Right renal pelvis (tissue), 4 donors: ENCODE measurements at places on chromosomes 3 and 15.

DNA sequence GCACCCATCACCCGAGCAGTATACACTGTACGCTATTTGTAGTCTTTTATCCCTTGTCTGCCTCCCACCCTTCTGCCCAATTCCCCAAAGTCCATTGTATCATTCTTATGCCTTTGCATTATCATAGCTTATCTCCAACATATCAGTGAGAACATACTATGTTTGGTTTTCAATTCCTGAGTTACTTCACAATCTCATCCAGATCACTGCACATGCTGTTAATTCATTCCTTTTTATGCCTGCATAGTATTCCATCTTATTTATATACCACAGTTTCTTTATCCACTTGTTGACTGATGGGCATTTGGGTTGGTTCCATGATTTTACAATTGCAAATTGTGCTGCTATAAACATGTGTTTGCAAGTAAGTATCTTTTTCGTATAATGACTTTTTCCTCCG lies 564.7 kb upstream of the NECTIN3 start:
- no peak for DNase-seq

GRCh38 chr3:130916507-130917167 lies 22.8 kb downstream of the ATP2C1 start:
- no peak for DNase-seq

DNA sequence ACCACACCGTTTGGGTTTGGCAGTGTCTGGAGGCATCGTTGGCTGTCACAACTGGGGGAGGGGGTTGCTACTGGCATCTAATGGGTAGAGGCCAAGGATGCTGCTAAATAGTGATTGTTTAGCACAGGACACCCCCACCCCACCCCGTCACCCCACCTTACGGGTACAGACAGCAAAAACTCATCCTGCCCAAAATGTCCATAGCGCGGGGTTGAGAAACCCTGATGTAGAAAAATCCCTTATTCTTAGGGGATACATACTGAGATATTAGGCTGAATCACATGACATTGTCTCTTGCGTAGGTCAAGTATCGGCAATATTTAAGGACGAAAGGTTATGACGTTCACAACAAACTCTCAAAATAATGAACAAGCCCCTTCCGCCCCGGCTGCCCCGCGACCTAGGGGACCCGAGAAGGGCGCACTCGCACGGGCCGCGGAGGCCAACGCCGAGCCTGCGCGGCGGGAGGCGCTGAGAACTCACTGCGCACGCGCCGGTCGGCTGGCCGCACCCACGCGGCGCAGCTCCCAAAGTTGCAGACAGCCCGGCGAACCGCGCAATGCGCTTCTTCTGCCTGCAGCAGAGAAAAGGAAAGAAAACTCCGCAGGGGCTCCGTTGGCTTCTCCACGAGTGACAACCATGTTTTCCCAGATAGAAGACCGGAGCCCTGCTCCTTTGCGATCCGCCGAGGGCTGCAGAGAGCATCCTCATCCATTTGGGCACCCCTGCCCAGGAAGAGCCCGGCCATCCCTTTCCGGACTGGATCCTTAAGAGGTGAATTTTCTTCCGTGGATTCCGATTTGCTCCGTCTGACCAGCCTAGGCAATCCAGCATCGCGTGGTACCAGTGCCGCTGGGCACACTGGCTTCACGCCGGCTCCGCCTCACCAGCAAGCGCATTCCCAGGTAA lies 136.8 kb upstream of the CCDC54 start:
- DNase-seq = peak; percentile 65

- no peak for DNase-seq
Observed at GRCh38 chr3:140736863-140737460, 59.1 kb downstream of the TRIM42 start.

GRCh38 chr3:149414557-149415231 lies 37.2 kb upstream of the TM4SF1 start:
- no peak for DNase-seq

DNA sequence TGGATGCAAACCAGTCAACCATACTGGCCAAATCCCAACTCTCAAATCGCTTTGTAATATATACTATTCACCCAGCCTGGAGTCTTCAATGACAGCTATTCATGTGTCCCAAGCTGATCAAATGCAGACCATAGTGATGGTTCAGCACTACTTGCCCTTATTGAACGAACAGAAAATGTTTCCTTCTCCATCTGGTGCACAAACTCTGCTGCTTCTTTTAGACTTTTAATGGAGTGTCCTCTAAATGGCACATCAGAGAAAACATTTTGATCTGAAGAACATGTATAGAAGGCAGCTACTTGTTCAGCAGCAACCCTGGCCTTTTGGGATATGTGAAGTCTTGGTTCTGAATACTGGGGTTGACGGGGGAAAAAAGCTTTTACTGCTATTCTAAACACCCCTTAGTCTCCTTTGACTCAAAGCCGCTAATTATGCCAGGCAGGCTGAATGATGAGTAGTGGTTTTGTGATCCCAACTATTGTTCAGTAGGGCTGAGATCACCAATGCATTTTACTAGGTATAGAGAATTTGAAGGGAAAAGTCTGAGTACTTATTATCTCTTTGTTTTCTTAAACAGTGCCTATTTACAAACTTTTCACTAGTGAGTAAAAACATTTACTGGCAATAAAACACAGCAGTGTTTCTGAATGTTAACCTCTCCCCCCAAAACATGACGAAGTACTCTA lies 781.2 kb downstream of the ROBO1 start:
- no peak for DNase-seq

DNA sequence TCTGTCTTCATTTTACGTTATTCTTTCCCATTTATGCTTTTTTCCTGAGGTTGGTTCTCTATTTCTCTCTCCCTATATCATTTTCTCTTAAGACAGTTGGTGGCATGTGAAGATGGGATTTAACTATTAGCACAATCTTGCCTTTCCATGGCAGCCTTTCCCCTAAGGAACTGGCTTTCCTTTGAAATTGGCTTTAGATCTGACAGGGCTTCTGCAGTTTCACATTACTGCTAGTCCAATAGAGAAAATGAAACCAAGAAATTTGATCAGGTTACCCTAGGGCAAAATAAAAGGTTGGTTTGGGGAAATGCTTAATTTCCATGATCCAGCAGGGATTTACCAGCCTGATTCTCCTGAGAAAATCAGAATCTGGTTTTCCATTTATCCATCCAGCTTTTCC lies 22.7 kb upstream of the CHL1 start:
- DNase-seq = no peak

- DNase-seq = no peak
Observed at GRCh38 chr15:88956906-88957305, 43.7 kb upstream of the MFGE8 start.

- DNase-seq = no peak
Observed at GRCh38 chr15:82186719-82187406, 75.7 kb downstream of the EFL1 start.

- no peak for DNase-seq
Observed at GRCh38 chr3:177057768-177058167, 139.5 kb downstream of the TBL1XR1 start.

DNA sequence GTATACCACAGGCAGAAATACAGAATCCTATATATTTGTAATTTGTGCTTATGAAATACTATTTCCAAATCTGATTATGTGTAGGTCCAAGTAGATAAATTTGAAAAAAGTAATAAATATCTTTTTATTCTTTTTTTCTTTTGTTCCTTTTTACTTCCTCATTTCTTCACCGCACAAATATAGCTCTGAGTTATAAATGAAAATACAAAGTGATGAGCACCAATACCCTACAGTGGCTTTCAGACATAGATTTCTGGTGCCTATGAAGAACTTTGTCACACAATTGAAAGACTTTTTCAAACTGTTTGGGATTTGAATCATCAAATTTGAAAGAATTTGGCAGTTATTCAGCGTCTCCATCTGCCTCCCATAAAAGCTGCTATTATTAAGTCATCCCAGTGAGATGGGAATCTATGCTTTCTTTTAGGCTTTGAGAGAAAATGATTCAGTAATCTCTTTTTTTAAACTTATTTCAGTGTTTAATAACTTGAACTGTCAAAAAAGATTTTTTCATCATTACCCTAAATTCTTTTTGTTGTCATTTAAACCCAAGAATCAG lies 363.6 kb upstream of the GOLIM4 start:
- no peak for DNase-seq

- no peak for DNase-seq
Observed at GRCh38 chr3:35665390-35666055, 26.2 kb downstream of the ARPP21 start.

DNA sequence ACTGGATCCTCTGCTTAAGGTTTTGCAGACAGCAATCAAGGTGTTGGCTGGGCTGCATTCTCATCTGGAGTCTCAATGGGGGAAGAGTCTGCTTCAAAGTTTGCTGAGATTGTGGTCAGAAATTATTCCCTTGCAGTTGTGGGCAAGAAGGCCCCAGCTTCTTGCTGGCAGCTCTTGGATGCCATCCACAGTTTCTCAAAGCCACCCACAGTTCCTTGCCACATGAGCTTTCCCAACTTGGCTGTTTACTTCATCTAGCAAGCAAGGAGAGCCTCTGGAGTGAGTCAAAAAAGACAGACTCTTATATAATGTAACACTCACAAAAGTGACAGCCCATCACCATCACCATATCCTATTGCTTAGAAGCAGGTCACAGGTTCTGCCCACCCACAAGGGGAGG lies 62.1 kb upstream of the ABHD2 start:
- DNase-seq = no peak

- DNase-seq = no peak
Observed at GRCh38 chr3:105417525-105418289, 51.0 kb downstream of the ALCAM start.
